ENCODE measurements at places on chromosomes 2 and 18.

DNA sequence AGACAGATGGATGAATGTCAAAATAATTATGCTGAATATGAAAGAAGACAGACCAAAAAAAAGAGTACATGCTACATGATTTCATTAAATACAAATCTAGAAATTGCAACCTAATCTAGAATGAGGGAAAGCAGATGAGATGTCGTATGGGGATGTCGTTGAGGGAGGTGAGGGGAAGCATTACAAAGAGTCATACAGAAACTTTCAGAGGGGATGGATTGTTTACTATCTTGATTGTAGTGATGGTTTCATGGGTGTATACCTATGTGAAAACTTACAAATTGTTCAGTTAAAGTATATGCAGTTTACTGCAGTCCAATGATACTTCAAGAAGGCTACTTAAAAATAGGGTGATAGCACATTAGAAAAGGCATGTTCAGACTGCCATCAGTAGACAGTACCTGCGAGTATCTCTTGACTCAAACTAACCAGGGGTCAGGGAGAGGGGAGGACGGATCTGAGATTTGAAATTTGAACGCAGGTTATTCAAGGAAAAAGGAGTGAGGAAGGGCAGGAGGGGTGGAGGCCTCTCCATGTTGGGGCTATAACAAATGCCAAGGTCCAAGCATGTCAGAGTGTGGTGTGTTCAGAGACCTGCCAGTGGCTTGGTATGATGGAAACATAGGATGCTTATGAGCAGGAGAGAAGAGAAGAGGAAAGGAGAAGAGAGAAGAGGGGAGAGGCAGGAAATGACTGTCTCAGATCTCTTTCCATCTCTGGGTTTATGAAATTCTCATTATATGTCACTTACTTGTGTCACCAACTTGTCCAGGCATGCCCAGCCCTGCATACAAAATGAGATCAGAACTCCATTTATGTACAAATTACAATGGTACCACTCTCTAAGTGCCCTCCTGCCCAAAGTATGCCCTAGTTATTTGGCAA lies 257.3 kb upstream of the CXCR4 start:
- DNase-seq = no peak

DNA sequence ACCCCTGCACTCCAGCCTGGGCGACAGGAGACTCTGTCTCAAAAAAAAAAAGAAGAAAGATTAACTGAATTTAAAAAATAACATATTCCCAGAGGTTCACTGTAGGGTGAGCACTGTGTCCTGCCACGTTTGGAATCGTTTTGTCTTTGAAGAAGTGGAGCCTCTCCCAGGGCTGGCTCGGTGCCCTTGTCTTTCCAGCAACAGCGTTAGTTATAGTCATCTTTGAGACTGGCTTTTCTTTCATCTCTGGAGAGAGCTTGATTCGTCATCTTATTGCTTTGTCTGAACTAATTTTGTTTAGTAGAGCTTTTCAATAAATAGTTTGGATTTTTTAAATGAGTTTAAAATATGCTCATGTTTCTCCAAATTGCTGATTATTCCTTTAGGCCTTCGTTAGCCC lies 50.5 kb downstream of the IMPA2 start:
- DNase-seq = no peak

- no peak for DNase-seq
Measured at GRCh38 chr2:126652323-126652891, 3.6 kb upstream of the GYPC start.

GRCh38 chr2:84781942-84782716 lies 98.8 kb downstream of the TRABD2A start:
- DNase-seq = no peak

DNA sequence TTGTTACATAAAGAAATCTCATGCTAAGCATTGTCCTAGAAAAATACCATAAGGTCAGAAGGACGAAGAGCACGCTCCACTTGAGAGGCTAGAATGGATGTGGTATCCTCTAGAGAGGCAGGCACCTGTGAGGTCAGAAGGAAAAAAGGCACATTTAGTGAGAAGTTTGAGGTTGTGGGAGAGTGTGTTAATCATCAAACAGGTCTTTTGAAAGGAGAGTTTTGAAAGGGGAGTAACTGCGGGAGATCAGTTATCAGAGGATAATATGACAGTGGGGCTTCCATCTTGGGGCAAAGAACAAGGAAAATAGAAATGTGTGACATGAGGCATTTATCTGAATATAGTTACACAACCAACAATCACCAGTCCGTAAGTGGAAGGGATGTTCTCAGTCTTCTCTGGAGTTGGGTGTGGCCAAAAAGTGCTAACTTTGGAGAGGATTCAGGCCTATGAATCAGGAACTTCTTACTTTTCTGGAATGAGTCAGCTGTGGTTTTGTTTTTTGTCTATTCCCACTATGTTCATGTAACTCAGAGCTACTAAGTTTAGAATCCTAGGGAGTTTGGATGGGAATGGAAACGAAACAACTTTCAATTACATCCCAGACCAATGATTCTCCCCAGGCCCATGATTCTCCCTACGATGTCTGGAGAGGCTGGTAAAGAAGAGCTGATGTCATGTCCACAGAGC lies 451.4 kb upstream of the ST6GAL2 start:
- DNase-seq = no peak

GRCh38 chr18:77191071-77191751 lies 58.4 kb upstream of the GALR1 start:
- DNase-seq = no peak

GRCh38 chr2:58319481-58319880 lies 78.4 kb upstream of the FANCL start:
- DNase-seq = no peak

- no peak for DNase-seq
Measured at GRCh38 chr18:50803592-50803991, 16.2 kb downstream of the MRO start.

DNA sequence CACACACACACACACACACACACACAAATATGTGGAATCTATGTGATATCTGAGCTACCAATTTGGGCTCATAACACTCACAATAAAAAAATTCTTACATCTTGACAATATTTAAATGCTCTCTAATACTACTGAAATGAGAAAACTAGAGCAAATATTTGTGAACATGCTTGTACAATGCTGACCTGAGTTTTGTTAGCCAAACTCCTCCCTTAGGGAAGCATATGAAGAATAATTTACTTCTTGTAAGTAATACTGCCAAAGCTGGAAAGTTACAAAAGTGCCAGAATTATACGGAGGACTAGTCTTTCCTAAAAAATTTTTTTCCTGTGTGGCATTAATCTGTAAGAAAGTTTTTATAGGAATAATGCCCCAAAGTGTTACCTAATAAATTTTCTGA lies 18.5 kb downstream of the MBD2 start:
- DNase-seq = no peak

DNA sequence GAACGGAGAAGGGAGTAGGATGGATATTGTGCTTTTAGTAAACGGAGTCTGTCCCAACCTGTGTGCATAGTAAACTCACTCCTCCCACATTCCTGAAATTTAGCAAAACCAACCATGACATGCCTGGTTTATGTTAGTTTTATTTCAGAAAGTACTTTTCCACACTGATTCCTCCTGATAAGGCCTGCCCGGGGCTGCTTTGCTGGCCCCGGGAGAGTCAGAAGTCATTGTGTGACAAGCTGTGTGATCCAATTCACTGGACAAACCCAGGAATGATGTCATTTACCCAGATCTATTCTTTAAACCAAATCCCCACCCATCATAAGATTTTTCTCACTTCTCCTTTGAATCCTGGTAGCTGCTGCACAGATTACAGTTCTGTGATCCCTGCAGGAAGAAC lies 109.0 kb downstream of the SETBP1 start:
- no peak for DNase-seq

GRCh38 chr2:46690825-46691224 lies 211.5 kb downstream of the TMEM247 start:
- no peak for DNase-seq
